ENCODE measurements at places on chromosomes 5 and 9. TPM values are rescaled to one million over a fixed set of nuclear protein-coding genes. Genes with fewer than 3 reads are reported as not detected.

PCDHGB2 gene
- 0.07 TPM for total RNA-seq

- no peak for DNase-seq
- no peak overlapping the region for H3K27ac ChIP-seq
- H3K4me3 ChIP-seq, result no peak overlapping the region
- no peaks in the 10 kb centered on the region for H3K36me3 ChIP-seq
- no peaks in the 10 kb centered on the region for H3K27me3 ChIP-seq
- H3K4me1 ChIP-seq, result no peaks in the 10 kb centered on the region
These were observed 198.6 kb downstream of the PAX5 start for GRCh38 chr9:36835271-36835996.

DNA sequence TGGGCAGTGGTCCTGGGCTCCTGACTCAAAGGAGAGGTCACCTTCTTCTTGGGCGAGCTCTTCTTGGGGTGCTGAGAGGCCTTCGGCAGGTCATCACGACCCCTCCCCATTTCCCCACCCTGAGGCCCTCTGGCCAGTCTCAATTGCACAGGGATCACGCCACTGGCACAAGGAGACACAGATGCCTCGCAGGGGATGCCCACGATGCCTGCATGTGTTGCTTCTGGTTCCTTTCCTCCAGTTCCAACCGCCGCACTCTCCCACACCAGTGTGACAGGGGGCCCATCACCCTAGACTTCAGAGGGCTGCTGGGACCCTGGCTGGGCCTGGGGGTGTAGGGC lies 1.3 kb downstream of the CEL start:
- peaks cover 1% of the 10 kb centered on the region for H3K36me3 ChIP-seq
- H3K27ac ChIP-seq, result no peak overlapping the region
- H3K4me1 ChIP-seq, result peaks cover 30% of the 10 kb centered on the region
- no peak overlapping the region for H3K4me3 ChIP-seq
- H3K27me3 ChIP-seq, result no peaks in the 10 kb centered on the region

DNA sequence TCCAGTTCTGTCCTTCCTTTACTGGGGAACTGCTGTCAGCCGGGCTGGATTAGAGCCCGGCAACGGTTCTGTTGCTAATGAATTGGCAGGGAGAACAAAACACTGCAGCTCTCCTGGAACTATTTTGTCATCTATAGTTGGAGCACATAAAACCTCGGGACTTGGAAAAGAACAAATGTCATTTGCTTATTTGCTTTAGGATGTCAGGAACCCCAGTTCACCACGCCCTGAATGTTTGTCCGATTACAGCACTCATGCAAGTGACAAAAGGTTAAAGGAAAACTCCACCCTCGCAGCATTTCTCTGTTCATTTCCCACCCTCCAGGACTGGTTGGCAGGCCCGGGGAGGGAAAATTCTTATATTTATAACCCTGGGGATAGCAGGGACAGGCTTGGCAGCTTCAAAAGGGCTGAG lies 66.4 kb upstream of the PLPP1 start:
- peaks cover 23% of the 10 kb centered on the region for H3K4me1 ChIP-seq
- no peaks in the 10 kb centered on the region for H3K27me3 ChIP-seq
- peak overlapping the region; percentile 29 for H3K27ac ChIP-seq
- H3K4me3 ChIP-seq, result peak overlapping the region; percentile 35

DNA sequence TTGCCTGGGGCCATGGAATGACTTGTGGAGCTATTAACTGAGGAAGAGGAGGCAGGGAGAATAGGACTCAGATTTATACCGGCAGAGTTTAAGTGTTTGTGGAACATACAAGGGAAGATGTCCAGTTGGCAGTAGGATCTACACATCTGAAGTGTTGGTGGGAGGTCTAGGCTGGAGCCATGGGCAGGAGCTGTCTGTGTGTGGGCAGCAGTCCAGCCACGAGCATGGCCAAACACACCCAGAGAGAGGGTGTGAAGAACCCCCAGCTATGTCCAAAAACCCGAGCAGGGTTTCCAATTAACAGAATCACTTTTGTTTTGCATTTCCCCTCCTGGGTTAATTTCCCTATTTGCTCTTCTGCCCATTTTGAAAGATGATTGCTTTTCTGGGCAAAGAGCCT lies 393.7 kb downstream of the CDK5RAP2 start:
- H3K4me1 ChIP-seq, result no peaks in the 10 kb centered on the region
- H3K4me3 ChIP-seq, result no peak overlapping the region
- no peak for DNase-seq
- H3K36me3 ChIP-seq, result no peaks in the 10 kb centered on the region
- no peak overlapping the region for H3K27ac ChIP-seq

GRCh38 chr5:77146896-77147295 lies 59.8 kb upstream of the ZBED3 start:
- H3K4me1 ChIP-seq, result peaks cover 11% of the 10 kb centered on the region
- no peak for DNase-seq
- H3K4me3 ChIP-seq, result no peak overlapping the region
- peaks cover 6% of the 10 kb centered on the region for H3K27me3 ChIP-seq

Measured in activated CD4-positive, alpha-beta T cell treated with anti-CD3 and anti-CD28 coated beads for 36 hours (primary cell).